ENCODE measurements at places on chromosomes 7 and 10. TPM values are rescaled to one million over a fixed set of nuclear protein-coding genes. Genes with fewer than 3 reads are reported as not detected.

SRGN gene
- total RNA-seq: 90.0 TPM

DNA sequence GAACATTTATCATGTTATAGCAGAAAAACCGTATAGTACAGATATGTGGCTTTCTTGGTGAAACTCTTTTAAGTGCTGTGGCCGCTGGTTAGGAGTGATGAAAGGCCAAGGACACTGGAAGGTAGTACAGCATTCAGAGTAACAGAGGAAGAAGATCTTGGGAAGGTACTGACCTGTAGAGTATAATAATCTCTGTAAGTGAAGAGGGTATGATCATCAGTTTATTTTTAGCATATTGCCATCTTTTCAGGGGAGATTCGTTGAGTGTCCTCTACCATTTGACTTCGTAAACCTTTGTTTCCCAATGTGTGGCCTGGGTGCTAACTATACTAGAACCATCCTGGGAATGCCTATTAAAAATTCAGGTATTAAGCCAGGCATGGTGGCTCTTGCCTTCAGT, 44.6 kb downstream of the WAC start:
- DNase-seq: no peak
- H3K4me3 ChIP-seq: no peak overlapping the region
- no peaks in the 10 kb centered on the region for H3K27me3 ChIP-seq
- peaks cover under 1% of the 10 kb centered on the region for H3K4me1 ChIP-seq
- no peak overlapping the region for H3K27ac ChIP-seq

DNA sequence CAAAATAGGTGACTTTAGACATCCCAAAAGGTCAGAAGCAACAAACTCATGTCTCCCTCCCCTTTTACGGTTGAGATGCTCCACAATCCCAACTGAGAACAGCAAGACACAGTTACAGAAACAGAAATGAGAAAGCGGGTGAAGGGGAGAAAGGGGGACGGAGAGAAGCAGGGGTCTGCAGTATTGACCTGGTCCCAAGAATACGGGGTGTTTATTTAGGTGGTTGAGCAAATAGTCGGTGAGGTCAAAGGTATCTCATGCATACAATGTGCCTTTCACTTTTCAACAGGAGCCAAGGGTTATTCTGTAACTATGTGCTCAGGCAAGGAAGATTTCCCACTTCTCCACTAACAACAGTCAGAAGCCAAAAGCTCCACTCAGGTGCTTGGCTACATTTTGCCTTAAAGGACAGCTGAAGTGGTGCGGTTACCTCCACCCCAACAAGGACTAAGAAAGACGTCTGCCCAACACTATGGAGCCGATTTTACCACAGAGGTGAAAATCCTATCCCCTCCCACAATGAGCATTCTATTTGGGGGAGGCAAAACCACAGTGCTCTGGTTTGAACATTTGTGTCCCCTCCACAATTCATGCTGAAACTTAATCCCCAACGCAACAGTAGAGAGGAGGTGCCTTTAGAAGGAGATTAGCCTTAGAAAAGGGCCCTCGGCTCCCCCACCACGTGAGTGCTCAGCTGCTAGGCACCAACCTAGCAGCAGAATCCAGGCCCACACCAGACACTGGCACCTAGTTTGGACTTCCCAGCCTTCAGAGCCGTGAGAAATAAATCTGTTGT, 77.9 kb downstream of the PARD3 start:
- no peaks in the 10 kb centered on the region for H3K27me3 ChIP-seq
- no peaks in the 10 kb centered on the region for H3K36me3 ChIP-seq
- no peak overlapping the region for H3K27ac ChIP-seq

DNA sequence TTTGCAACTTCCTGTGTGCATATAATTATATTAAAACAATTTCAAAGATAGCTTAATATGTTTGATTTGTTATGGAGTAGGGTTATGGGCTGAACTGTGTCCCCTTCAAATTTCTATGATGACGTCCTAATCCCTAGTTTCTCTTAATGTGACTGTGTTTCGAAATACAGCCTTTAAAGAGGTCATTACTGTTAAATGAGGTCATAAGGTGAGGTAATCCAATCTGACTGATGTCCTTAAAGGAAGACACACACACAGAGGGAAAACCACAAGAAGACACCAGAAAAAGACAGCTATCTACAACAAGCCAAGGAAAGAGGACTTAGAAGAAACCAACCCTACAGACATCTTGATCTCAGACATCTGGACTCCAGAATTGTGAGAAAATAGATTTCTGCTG, 407.4 kb downstream of the MAGI2 start:
- H3K36me3 ChIP-seq: no peaks in the 10 kb centered on the region
- H3K27me3 ChIP-seq: no peaks in the 10 kb centered on the region
- H3K27ac ChIP-seq: no peak overlapping the region
- no peaks in the 10 kb centered on the region for H3K4me1 ChIP-seq
- H3K4me3 ChIP-seq: no peak overlapping the region

DNA sequence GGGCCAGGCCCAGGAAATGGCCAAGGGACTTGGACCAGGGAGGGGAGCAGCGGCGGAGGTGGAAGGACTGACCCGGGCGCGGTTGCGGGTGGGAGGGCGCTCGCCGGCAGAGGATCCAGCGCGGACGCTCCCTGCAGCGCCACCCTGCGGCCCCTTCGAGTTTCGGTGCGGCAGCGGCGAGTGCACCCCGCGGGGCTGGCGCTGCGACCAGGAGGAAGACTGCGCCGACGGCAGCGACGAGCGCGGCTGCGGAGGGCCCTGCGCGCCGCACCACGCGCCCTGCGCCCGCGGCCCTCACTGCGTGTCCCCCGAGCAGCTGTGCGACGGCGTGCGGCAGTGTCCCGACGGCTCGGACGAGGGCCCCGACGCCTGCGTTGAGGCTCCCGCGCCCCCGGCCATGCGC, 16.8 kb upstream of the ZNF467 start:
- H3K4me1 ChIP-seq: no peaks in the 10 kb centered on the region
- no peaks in the 10 kb centered on the region for H3K36me3 ChIP-seq
- no peak overlapping the region for H3K27ac ChIP-seq
- H3K27me3 ChIP-seq: peaks cover 36% of the 10 kb centered on the region

DNA sequence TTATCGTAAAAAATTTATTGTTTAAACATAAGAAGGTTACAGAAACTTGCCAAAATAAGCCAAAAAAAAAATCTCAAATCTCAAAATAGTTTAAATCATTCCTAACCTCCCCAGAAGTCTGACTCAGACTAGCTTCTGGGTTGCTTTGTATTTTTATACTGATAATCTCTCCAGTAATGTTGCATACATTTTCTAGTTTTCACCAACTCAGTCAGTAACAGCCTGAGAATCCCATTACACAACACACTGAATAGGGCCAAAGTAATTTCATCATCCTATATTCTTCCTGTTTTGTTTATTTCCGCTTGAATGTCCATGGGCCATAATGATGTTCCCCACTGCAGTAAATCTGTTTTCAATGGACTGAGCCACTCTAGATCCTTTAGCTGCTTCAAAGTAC, 478.5 kb downstream of the GPAM start:
- H3K27me3 ChIP-seq: no peaks in the 10 kb centered on the region
- DNase-seq: no peak
- no peaks in the 10 kb centered on the region for H3K36me3 ChIP-seq
- no peaks in the 10 kb centered on the region for H3K4me1 ChIP-seq

Measured in tibial nerve (tissue), 4 donors.